ENCODE measurements at places on chromosomes 12 and 14.

DNA sequence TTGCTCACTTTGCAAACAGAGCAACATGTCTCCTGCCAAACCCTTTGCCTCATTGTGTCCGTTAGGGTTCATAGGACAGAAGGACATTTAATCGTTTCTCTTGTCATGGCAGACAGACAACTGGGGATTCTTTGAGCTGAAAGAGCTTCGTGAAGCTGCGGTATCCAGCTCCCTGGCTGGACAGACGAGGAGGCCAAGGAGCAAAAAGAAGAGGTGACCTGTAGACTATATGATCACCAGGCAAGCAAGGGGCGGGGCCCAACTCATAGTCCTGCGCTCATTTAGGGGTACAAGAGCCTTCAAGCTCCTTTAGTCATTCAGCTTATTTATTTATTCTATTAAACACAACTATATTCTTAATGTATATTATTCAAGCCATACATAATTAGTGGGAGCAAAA, 66.8 kb upstream of the VRK1 start:
- no peak for DNase-seq

GRCh38 chr12:8065991-8066594, at the start of gene C3AR1:
Gene C3AR1 (minus strand): TSS chr12:8066359. CDS start chr12:8060185, 6,174 bp downstream.
- peak; percentile 70 for DNase-seq

- DNase-seq: no peak
Measured at GRCh38 chr14:45212231-45212630, 40.8 kb downstream of the MIS18BP1 start.

- DNase-seq: peak; percentile 3
Measured at GRCh38 chr12:39401459-39401858, 41.5 kb downstream of the KIF21A start.

DNA sequence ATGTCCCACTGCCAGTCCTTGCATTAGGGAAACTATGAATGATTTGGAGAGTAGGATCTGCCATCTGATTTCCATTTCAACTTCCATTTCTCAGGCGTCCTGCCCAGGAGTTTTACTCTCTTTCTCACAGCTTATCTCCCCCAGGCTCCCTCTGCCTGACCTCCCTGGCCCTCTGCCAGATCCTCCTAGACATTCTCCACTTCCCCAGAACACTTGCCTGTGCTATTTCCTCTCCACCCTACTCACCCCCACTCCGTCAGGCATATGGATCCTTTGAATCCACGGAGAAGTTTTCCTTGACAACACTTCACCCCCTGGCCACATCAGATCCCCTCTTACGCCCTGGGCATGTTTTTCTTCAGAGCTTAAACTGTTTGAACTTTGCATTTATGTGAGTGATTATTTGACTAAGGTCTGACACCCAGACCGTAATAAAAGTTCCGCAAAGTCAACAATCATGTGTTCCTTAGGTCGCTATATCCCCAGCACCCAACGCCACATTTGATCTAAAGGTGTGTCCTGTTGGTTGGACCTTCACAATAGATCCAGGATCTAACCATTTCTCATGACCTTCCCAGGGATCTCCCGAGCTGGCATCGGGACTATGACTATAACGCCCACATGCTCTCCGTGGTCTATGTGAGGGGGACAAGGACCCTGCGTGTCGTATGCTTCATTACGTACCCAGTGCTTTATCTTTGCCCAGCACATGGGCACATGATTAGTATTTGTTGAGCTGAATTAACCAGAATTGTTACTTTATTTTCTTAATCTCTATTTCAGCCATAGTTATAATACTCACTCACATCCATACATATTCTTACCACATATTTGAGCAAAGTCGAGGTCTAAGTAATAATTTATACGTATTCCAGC, 255.8 kb upstream of the FOXN3 start:
- DNase-seq: peak; percentile 39

DNA sequence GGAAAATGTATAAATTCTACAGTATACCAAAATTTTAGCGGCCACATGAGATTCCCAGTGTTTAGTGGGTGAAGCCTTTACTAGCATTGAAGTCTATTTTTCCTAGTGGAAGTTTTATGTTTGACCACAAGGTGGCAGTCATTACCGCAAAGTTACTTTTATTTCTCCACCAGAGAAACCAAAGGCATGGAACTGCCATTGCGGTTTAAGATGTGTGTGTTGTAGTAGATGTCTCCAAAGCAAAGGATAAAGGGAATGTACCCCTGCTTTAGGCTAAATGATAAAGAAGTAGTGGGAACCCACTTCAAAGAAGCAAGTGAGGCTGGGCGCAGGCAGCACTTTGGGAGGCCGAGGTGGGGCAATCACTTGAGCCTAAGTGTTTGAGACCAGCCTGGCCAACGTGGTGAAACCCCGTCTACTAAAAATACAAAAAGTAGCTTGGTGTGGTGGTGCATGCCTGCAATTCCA, 140.5 kb downstream of the PRKCH start:
- peak; percentile 72 for DNase-seq

DNA sequence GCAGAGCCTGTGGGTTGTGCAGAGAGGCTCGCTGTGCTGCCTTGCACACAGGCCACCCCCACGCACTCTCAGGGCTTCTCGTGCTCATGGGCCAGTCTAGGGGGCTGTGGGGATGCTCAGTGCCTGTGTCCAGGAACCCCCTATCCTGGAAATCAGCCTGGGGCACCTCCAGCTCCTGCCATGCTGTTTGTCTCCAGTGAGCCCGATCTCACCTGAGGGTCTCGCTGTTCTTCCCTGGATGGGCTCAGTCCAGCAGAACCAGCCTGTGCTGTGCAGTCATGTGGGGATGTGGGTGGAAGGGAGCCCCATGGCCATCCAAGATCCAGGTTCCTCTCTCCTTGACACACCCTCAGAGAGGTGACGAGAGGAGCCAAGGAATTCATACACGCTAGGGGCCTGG, 26.7 kb downstream of the SERPINA1 start:
- DNase-seq: no peak

DNA sequence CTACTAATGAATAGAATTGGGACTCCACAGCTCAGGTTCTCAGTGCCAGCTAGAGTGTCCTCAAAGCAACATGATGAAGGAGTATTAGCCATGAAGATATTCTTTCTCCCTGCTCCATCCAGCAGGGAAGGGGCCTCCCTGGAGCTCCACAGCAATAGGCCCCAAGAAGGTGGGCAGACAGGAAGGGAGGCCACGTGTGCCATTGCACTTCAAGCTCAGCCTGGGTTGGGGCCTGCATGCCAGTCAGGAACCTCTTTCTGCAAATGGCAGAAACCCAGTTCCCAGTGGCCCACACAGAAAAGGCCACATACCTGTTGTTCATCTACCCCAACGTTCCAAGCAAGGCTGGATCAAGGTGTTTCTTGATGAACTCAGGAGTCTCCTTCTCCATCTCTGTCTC, 357.5 kb upstream of the SFSWAP start:
- no peak for DNase-seq

GRCh38 chr14:74516451-74517160, 23.0 kb downstream of the ISCA2 start:
- DNase-seq: peak; percentile 67

- peak; percentile 41 for DNase-seq
Measured at GRCh38 chr14:44149597-44149996, 357.5 kb downstream of the FSCB start.

DNA sequence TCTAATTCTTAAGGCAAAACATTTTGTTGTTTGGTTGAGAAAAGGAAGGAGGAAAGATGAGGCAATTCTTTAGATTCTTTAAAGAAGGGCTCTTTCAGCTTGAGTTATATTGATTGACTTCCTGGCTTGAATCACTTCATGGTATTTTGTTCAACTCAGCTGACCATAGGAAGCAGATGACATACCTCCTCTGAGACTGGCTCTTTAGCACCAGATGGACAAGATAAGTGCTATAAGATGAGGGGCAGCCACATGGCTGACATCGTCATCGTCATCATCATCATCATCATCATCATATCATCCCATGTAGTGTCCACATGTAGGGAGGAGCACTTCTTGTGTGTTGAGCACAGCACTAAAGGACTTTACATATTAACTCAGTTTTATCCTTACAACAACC, 81.3 kb downstream of the SSPN start:
- no peak for DNase-seq

GRCh38 chr12:24853588-24853987, 95.3 kb downstream of the BCAT1 start:
- peak; percentile 41 for DNase-seq

DNA sequence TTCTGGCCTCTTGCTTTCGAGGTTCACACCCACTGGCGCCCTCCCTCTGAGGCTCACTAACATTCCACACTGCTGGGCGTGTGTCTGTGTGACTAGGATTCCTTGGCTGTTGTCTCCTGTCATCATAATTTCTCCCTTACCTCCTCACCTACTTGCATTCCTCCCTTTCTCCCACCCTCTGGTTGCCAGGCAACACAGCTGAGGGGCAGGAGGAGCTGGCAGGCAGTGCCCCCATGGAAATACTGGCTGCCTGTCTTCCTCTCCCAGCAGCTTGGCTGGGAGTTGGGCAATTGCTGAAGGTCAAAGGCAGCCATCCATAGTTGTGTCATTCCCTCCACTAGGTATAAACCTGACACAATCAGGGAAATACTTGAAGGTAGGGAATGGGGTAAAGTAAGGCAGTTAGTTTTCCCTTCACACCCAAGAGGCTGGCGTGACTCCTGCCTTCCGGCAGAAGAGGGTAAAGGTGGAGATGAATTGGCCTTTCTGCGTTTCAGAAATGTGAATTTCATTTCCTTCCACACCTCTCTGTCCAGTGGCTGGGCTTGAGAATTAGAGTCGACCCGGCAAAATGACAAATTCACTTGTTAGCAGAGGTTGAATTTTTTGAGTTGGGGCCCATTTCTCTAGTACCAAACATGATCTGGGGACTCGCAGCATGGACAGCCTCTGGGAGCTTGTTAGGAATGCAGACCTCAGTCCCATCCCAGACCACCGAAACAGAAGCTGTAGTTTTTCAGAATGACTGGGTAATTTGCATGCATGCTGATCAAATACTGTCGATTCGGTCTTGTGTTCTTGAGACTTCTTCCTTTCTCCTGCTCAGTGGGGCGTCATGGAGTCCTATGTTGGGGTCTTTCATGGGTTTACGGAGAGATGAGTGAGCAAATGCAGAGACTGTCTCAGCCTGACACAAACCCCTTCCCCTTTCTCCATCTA, 24.3 kb upstream of the EMP1 start:
- peak; percentile 87 for DNase-seq

- DNase-seq: no peak
Measured at GRCh38 chr14:89543425-89543790, 126.4 kb upstream of the FOXN3 start.

Measured in Daoy (cell line).